Caki2 (cell line): ENCODE measurements at places on chromosomes 2 and 18.
A peak's percentile ranks its signal among the peaks of the same experiment; 100 is the strongest.

DNA sequence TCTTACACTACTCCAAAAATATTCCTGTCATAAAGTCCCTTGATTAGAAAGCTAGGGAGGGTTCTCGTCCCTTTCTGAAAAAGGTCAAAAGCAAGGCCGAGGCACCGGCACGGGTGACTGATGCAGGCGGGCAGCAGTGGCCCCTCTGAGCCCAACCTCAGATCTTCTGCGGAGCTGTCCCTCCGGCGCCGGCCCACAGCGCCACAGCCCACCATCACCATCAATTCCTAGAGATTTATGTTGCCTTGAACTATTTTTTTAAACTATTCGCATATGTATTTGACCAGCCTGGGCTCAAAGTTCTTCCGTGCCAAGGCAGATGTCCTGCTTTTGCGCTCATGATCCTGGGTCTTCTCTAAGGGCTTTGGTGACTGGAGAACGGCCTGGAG lies 26.8 kb downstream of the PRELID3A start:
- no peak for DNase-seq

DNA sequence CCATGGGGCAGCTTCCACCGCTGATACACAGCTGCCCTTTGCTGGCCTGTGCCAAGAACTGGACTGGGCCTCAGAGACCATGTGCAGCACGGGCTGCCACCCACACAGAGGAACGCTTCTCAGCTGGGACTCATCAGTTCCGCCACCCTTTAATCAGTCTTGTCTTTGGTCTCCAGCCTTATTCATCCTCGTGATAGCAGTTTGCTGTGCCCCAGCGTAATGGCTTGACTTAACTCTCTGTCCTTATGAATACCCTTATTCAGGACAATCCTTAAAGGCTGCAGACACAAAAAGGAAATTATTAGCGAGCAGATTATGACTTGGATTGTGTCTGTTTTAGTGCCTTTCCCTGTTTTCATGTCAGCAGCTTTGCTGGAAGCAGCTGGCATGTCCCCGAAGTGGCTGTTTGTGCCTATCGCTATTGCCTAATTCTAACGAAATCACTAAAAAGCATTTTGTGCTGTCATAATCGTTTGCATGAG lies 108.9 kb upstream of the DAPL1 start:
- DNase-seq = no peak

- no peak for DNase-seq
Observed at GRCh38 chr2:235963853-235964577, 204.2 kb downstream of the GBX2 start.

DNA sequence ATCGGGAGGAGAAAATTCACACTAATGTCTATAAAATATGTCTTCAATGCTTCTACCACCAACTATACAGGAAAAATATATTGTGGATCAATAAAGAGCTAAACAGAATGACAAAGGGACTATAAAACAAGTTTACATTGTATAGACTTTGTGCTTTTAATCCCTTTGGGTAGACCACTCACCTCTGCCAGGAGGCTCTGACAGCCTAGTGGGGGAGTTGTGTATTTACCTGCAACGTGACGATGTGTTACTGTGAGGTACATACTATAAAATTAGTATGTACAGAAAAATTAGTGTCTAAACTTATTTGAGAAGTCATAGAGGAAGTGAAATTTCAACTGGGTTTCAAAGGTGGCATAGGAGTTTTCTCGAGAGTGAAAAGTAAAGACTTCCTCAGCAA lies 243.3 kb upstream of the REG3G start:
- no peak for DNase-seq

GRCh38 chr2:141513853-141514252 lies 617.0 kb downstream of the LRP1B start:
- no peak for DNase-seq

DNA sequence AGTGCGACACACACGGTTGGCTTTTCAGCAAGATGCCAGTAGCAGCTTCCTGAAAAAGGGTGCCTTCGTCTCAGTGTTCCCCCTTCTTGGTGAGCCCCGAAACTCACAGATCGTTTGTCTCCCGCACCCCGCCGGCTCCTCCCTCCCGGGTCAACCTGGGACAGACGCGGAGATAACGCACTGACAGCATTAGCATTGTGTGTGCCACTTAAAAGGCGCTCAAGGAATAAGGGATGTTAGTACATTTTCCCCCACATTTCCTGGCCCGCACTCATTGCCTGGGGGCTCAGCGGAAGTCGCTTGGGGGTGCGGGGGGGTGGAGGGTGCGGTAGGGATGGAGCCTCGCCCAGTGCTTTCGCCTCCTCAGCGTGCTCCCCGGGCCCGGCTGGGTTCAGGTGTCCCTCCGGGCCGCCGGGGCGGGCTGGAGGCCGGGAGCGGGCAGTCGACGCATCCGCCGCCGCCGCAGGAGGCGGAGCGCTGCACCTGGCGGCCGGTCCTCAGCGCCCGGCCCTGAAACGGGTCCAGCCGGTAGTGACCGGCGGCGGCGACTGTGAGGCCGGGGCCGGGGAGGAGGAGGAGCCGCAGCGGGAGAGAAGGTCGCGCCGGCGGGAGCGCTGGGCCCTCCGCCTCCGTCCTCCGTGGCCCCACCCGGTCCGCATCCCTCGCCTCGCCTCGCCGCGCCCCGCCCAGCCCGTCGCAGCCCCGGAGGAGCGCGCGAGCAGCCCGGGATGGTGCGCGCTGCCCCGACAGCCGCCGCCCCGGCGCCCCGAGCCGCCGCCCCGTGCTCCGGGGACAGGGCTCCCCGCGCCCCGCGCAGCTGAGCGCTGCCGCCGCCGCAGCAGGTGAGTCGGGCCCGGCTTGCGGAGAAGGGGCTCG lies at the start of gene MFSD6:
Gene MFSD6 (plus strand): TSS at position 694 of the 876 bp plus-strand sequence. CDS start 27,675 bp downstream, outside the sequence.
- DNase-seq = peak; percentile 51

DNA sequence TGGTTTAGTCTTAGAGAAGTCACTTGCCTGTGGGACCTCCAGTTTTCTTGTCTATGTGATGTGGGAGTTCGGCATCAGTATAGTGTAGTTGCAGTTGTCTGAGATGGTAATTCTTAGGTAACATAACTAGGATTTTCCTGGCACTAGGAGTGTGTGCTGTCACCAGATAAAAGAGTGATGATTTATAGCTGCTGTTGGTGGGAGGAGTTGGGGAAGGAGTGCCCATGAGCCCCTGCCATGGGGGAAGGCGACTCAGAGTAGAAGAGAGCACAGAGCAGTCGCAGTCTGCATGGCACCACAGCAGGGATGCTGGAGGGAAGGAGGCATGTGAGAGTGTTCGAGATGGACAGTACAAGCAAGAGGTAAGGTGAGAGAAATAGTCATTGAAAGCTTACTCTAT lies 38.7 kb downstream of the ATP9B start:
- DNase-seq = no peak

DNA sequence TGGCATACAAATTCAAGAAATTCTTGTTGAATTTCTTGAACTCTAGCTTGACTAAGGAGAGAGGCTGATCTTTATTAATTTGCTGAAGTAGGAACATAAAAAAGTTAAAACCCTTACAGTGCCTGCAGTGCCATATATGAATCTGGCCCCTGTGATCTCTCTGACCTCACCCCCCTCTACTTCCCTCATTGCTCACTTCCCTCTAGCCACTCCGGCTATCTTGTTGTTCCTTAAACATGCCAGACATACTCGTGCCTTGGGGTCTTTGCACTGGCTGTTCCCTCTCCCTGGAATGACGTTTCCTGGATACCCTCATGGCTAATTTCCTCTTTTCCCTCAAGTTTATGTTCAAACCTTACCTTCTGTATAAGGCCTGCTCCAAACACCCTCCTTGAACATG lies 246.3 kb upstream of the SIX2 start:
- DNase-seq = no peak

DNA sequence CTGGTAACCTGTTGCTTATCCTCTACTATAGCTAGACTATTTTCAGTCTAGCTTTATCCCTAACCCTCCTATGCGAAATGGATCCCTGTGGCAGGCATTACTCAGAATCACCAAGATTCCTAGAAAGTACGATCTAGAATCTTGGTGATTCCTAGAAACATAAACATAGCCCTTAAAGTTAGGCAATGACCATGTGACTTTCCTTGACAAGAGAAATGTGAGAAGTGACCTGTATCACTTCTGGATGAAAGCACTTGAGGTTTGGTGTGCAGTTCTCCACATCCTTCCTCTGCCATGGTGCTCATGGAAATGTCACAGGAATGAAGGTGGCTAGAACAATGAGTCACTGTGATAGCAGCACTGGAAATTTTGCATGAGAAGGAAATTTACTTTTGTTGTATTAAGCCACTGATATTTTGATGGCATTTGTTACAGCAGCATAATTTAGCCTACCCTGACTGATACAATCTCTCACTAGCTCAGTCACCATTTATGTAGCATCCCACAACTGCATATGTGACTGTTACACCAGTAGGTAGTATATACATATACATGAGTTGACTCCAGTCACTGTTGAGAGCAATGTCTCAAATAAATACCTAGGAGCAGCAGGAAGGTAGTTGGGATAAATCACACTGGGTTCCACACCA lies 68.3 kb upstream of the MAPRE2 start:
- DNase-seq = no peak

DNA sequence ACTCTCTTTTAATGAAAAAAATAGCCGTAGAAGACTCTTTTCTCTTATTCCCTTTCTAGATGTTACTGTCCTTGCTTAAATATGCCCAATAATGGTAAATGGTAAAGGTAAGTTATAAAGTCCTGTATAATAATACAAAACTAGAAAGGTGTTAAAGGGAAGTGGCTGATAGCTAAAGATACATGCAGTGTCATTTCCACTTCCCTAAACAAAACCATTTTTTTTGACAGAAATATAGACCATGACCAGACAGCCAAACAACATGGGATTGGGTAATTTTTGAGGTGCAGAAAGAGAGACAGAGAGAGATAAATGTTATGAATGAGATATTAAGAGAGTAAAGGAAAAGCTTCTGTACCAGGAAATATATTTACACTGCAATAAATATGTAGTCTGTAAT lies 731.7 kb upstream of the REG3G start:
- DNase-seq = no peak

GRCh38 chr2:168773719-168774521 lies 28.5 kb upstream of the NOSTRIN start:
- DNase-seq = peak; percentile 34
